ENCODE measurements at places on chromosomes 3 and 15. TPM values are rescaled to one million over a fixed set of nuclear protein-coding genes. Genes with fewer than 3 reads are reported as not detected.

DNA sequence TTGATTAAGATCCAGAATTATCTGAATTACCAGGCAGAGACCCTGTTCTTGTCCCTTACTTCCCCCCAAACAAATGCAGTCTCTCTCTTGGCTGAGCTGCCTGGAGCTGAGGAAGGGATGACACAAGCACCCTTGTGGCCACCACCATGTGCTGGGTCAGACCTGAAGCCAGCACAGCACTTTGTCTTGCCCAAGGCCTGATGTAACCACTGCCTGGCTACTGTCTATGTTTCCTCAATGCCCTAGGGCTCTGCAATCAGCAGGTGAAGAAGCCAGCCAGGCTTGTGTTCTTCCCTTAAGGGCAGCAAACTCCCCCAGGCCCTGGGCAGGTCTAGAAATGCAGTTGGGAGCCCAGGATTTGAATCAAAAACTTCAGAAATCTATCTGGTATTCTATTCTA lies 15.8 kb upstream of the CASR start:
- no peak for DNase-seq

The FOXB1 gene
- polyA plus RNA-seq: not detected

- DNase-seq: no peak
These were observed 9.1 kb upstream of the FEM1B start for GRCh38 chr15:68268405-68268804.

DNA sequence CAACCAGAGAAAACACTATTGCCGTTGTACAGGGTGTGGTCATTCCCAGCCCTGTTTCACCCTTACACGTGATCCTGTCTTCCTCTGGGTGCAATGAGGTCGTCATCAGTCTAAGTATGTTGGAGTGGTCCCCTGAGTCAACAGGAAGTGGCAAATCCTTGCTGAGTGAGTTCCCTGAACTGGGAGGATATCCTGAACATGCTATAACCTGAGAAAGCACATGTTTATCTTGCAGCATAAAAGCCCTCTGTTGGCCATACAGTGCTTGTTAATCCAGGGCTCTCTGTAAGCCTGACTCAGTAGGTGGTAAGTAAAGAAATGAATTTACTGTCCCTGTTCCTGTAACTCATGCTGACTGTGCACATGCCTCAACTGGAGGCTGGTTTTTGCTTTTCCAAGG lies 477.8 kb upstream of the RGMA start:
- no peak for DNase-seq

Measured in muscle of arm (tissue), 14 donors.